ENCODE measurements at places on chromosomes 6 and 20. TPM values are rescaled to one million over a fixed set of nuclear protein-coding genes. Genes with fewer than 3 reads are reported as not detected.

PAK5 gene
- total RNA-seq, result not detected

ELOVL5 gene
- total RNA-seq, result 133 TPM

OPN5 gene
- not detected for total RNA-seq

PRL gene
- total RNA-seq, result not detected

OR12D3 gene
- not detected for total RNA-seq

TINAG gene
- total RNA-seq, result not detected

PLA2G7 gene
- total RNA-seq, result not detected

MAS1 gene
- total RNA-seq, result not detected

LAMA2 gene
- 0.05 TPM for total RNA-seq

Measured in activated T-helper 2 cell treated with anti-CD3 and anti-CD28 coated beads, Interferon-gamma antibody, Interleukin-2, Interleukin-4, amounts not matched to agents 10 μg/mL and 5 μg/mL and 100 μg/mL, durations not matched to agents 14 hours and 24 hours and 36 hours (primary cell).